ENCODE measurements at places on chromosomes 12 and 14.

DNA sequence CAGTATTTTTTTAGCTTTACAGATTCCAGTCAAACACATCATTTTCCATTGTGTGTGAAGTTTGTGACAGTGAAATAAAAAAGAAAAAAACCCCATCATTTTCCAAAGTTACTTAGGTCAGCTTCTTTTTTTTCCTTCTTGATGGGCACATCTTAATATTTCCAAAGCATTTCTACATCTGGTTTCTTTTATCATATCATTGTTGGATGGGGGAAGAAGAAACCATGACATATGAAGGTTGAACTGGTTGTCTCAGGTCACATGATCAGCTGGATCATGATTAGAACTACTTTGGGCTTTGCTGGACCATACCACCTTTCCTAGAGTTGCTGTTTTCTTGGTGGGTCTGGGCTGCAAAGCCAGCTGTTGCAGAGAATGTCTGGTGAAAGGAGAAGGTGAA is 59.8 kb downstream of the FOS start:
- no peak for DNase-seq

- no peak for DNase-seq
Observed at GRCh38 chr14:103190741-103191140, 67.5 kb downstream of the TNFAIP2 start.

DNA sequence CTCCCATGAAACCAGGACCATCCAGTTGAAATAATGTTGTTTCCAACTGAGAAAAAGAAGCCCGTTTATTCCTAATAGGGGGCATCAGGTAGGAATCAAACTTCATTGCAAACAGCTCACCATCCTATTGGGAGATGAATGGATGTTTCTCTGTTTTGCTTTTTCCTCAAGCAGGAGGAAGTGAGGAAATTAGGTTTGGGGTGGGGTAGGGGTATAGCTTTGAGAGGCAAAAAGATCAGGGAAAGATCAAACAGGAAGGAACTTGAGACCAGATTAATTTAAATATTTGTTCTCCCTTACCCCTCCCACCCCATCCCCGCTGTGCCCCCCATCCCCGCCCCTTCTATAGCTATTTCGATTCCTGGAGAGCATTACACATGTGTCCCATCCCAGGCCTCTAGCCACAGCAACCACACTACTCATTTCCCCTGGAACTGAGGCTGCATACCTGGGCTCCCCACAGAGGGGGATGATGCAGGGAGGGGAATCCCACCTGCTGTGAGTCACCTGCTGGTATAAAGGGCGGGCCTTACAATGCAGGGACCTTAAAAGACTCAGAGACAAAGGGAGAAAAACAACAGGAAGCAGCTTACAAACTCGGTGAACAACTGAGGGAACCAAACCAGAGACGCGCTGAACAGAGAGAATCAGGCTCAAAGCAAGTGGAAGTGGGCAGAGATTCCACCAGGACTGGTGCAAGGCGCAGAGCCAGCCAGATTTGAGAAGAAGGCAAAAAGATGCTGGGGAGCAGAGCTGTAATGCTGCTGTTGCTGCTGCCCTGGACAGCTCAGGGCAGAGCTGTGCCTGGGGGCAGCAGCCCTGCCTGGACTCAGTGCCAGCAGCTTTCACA is at the start of gene IL23A:
TSS of gene IL23A (plus strand) at position 577 of the 850 bp plus-strand sequence. CDS start at position 738, 161 bp downstream.
- DNase-seq, result no peak

GRCh38 chr14:64536488-64537245 is 3.9 kb upstream of the HSPA2 start:
- DNase-seq, result peak; percentile 36

GRCh38 chr14:71815110-71815509 is 117.1 kb upstream of the RGS6 start:
- no peak for DNase-seq

GRCh38 chr14:53567236-53567780 is 389.3 kb downstream of the BMP4 start:
- DNase-seq, result no peak

DNA sequence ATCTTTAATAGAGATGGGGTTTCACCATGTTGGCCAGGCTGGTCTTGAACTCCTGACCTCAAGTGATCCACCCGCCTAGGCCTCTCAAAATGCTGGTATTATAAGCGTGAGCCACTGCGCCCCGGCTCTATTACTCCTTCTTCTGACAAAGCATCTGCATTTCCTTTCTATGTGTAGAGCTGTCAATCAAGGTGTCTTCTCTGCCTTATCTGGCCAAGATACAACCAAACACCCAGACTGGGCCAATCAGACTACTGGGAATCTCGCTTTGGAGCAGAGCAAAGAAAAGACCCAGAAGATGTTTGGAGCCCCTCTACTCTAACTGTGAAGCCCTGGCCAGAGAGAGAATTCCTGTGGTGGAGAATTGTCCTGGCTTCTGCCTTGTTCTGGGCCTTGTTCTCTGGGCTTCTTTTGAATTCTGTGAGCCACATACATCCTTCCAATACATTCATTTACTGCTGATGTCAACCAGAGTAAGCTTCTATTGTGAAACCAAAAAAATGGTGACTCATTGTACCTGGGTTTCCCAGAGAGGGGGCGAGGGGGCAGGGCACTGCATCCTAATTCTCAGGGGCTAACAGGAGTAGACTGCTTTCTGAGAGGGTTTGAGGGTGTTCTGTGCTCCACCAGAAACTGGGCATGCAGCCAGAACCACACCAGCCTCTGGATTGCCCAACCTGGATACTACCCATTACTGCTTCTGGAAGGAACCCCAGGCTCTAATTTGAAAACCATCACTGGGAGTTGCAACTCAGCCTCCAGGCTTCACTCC is 18.8 kb upstream of the FLVCR2 start:
- peak; percentile 49 for DNase-seq

DNA sequence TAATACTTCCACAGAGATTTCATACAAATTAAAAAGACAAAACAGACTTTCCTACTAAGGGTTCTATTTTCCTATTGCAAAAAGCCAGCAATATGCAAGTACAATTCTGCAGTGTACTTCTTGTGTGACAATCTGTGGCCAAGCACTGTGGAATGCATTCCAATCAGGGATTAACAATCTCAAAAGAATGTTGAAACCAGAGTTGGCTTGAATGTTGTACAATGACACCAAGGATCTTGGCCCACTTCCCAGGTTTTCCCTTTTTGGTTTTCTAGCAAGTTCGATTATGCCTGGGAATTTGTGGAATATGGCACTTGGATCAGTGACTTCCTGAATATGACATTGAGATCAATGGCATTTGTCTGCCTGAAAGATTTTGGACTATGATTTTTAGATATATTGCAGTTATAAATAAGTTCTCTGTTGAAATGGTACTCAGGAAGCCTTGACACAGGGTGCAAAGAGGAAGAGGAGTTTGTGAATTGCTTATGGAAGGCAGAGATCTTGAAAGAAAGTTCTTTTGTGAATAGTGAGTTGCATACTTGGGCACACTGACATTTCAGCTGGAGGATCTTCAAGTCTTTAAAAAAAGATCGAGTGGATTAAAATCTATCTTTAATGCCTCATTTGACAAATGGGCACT is 81.4 kb upstream of the FERMT2 start:
- peak; percentile 64 for DNase-seq

DNA sequence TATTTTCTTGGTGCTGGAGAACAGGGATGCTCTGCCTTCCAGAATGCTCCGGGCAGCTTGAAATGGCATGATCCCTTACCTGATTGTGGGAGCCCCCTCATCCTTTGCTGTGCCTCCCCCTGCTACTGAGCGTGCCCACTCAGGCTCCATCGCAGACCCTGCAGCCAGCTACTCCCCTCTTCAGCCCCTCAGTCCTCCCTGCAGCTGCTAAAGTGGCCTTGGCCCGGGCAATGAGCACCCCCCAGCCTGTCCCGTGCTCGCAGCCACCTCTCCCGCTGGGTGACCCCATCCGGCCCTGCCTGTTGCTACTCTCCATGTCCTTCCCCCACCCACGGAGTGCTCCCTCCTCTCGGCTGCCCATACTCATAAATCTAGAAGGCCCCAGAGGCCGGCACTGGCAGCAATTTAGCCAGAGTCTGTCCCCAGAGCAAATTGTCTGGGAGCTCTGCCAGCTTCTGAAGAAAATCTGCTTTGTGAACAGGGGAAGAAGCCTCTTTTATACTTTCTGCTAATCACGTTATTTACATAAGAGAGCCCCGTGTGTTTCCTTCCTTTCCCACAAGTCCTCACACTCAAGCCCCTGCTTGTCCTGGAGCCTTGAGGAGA is 143.7 kb upstream of the FRMD6 start:
- DNase-seq, result peak; percentile 83

DNA sequence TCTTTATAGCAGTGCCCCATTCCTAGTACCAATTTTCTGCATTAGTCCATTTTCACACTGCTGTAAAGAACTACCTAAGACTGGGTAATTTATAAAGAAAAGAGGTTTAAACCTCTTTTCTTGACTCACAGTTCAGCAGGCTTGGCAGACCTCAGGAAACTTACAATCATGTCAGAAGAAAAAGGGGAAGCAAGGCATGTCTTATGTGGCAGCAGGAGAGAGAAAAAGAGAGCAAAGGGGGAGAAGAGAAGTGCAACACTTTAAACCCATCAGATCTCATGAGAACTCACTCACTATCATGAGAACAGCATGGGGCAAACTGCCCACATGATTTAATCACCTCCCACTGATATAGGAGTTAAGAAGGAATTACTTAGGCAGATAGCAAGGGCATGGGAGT is 101.6 kb upstream of the PLEKHG7 start:
- DNase-seq, result no peak

- no peak for DNase-seq
Observed at GRCh38 chr14:105119408-105120025, 49.1 kb downstream of the JAG2 start.

DNA sequence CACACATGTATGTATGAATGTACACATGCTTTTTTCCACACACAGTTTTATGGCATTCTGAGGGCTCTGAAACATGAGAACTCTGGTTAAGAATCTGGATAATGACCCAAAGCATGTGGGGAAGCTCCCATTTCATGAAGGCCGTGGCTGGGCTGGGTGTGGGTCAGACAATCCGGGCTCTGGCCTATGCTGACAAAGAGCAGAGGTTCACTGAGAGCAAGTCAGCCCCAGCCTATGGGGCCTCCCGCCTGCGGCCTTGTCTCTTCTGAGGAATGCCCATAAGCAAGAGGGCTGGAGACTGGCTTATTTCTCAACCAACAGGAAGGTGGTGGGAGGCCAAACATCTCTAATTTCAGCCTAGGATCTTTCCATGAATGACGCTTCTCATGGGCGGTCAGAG is 8.5 kb downstream of the MYH6 start:
- DNase-seq, result no peak

DNA sequence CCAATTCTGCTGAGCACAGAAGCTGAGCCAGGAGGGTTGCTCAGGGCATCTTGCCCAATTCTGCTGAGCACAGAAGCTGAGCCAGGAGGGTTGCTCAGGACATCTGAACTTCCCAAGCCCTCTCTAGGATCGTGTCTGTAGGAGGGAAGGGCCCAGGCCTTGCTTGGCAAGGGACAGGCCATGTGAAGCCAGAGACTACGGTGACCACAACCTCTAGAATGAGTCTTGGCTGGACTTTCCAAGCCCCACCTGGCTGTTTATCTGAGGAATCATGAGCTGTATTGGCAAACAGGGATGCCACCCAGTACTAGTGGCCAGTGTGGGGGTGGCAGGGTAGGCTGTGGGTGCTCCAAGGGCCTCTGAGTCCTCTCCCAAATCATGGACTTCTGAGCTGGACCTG is 7.7 kb upstream of the SERPINA6 start:
- DNase-seq, result no peak

DNA sequence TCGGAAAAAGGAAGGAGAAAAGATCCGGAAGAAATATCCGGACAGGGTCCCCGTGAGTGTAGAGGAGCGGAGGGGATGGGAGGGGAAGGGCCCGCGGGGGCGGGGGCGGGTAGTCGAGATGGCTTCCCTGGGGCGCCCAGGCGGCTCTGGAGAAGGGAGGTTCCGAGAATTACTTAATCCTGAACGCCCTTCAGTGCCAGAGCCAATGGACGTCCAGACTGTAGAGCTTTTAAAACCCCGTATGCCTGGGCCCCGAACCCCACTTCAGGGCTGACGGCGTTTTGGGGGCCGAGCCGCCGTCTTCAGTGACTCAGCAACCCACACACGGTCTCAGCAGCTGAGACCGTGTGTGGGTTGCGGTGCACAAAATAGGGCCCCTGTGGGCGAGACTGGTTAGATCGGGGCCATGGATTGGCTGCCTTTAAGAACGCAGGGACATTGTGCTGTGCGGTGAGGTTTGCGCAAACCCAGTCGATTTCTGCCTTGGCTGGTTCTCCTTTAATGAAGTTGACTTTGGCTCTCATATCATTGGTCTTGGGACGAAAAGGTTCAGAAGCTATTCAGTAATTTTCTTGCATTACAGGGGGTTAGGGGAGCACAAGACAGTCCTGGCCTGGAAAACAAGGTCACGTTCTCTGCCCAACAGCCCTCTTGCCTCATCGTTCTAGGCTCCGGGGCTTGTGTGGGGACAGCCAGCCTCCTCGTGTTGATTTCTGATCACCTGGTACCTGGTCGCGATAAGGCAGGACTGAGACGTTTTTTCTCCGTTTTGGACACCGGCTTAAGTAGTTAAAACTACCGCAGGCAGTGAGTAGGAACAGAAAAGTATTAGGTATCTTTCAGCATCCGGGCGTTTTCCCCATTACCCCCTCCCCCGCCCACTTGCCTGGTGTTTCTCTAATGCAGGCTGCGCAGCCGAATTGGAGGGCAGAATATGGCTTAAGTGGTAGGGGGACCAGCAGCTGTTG is 775 bp downstream of the GABARAPL1 start:
- peak; percentile 86 for DNase-seq

GRCh38 chr14:99649219-99649618 is 4.3 kb downstream of the HHIPL1 start:
- DNase-seq, result peak; percentile 55

GRCh38 chr14:32201816-32202490 is at the start of gene RNU6-7:
Gene RNU6-7, plus strand, starts transcription at chr14:32202045.
- no peak for DNase-seq

DNA sequence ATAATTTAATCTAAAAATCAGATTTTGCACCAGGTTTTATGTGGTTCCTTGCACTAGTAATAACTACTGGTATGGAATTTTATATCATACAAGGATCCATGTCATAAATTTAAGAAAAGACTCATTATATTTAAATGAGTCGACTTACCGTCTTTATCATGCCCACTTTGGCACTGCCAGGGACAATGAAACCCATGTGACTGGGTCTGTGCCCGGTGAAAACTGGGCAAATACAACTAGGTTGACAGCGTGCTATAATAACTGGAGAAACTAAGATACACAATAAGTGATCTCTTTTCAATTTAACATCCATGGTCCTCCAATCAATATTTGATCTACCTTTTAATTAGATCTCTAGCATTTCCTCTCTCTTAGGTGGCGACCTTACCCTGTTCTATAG is 64.5 kb downstream of the ACADS start:
- DNase-seq, result no peak

DNA sequence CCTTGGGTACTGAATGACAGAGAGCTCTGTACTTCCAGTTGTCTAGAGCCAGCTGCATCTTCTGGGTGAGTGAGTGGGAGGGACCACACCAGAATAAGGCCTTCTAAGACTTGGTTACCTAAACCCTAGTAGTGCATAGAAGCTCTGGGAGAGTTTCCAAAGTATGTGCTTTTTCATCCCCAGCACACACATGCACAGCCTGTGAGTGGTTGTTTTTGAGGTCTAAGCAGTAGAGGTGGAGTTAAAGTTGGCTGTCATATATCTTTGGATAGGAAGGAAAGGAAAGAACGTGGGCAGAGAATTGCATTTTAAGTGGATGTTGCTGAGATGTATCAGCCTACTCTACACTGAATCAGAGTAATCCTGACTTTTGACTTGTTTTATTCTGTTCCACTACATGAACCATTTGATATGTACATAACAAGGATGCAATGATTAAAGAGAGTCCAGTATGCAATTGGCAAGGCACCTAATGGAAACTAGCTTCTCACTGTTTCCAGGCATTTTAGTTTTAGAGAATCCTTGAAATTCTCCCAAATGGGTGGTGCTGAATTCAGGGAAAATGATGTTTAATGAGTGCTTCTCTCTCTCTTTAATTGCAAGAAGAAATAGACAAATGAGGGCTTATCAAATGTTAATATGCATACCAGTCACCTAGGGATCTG is 51.8 kb upstream of the PRICKLE1 start:
- DNase-seq, result no peak
